ENCODE measurements at places on chromosomes 3 and 15.

- DNase-seq = no peak
Observed at GRCh38 chr3:30440880-30441279, 165.5 kb upstream of the TGFBR2 start.

DNA sequence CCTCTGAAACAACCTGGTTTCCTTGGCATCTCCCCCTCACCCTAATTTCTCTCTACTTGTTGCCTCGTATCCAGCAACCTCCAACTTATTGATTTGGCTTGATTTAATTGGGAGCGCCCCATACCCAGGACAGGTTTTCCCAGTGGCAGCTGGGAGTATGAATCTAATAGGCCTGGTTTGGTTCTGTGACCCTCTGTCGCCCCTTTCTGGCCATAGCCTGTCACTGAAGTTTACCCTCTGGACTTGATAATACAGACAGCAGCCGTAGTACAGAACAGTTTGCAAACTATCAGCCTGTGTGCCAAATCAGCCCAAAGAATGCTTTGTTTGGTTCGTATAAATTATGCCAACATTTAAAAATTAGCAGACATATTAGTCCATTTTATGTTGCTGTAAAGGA, 525.1 kb upstream of the GOLIM4 start:
- peak; percentile 70 for DNase-seq

- no peak for DNase-seq
Observed at GRCh38 chr3:26474706-26475105, 147.9 kb upstream of the LRRC3B start.

GRCh38 chr15:51302480-51302879, 35.9 kb downstream of the CYP19A1 start:
- DNase-seq = no peak

- no peak for DNase-seq
Observed at GRCh38 chr15:51952805-51953204, 18.8 kb downstream of the LEO1 start.

DNA sequence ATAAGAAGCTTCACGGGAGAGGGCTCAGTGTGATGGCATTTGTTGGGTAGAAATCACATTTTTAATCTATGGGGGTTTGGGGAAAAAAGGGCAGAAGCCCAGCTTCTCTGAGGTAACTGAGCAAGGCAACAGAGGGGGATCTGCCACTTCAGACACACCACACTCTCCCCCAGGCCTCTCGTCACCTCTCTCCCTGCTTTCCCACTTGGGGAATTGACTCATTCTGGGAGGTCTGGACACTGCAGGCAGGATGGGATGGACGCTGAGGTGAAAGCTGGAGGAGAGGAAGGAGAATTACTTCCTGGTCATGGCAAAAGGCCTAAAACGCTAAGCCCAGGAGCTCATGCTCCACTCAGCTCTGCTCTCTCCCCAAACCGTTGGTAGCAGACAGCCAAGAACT, 33.2 kb downstream of the MYO5C start:
- DNase-seq = no peak

GRCh38 chr15:74050127-74050526, 32.2 kb downstream of the GOLGA6A start:
- no peak for DNase-seq

DNA sequence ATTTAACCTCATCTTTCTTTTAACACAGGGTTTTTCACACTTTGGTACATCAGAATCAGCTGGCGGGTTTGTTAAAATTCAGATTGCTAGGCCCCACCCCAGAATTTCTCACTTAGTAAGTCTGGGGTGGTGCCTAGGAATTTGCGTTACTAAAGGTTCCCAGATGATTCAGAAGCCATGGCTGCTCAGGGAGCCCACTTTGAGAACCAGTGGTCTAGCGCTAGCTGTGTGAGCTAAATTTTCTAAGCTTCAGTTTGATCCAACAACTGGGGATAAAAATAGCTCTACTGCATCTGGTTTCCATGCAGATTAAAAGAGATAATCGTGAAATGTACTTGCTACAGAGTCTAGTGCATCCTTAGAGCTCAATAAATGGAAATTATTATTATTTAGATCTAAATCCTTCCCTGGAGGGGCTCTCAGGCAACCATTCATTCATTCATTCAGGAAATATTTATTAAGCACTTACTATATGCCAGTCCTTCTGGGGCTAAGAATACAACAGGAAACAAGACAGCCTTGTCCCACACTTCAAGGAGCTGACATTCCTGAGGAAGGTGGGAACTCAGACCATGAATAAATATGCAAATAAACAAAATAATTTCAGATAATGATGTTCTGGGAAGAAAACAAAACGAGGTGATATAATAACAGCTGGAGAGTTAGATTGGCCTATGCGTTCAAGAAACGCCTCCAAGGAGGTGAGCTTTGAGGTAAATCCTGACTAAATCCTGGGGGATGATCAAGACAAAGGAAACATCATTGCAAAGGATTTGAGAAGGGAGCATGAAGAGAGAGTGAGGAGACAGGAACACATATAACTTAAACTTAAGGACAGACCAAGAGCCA, 3.9 kb upstream of the CIDEC start:
- no peak for DNase-seq

GRCh38 chr3:156631323-156631722, 43.1 kb upstream of the TIPARP start:
- no peak for DNase-seq

DNA sequence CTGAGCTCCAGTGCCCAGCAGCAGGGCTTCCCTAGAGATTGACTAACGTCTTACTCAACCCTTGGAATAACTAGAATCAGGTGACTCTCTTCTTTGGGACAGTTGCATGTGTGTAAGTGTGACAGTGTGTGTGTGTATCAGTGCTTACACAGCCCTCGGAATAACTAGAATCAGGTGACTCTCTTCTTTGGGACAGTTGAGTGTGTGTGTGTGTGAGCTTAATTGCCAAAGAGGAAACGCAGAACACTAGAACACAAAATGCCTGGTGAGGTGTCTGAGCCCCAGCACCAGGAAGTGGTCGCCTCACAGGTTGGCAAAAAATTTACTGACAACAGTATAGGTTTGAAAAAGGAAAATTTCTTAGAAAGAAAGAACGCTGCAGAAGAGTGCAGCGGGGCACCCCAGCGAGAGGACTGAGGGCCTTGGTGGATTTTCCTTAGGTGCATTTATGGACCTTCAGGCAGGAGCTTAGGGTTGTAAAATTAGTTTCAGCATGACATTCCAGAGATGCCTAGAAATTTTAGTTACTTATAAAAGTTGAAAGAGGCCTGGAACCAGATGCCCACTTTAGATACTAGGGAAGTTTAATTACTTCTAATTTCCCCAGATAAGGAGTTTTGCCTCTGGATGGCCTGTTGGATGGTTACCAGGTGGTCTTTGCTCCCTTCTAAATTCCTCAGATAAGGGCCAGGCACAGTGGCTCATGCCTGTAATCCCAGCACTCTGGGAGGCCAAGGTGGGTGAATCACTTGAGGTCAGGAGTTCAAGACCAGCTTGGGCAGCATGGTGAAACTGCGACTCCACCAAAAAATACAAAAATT, 3.7 kb upstream of the WDR82 start:
- DNase-seq = peak; percentile 37

GRCh38 chr15:52419494-52419893, 109.2 kb downstream of the MYO5A start:
- peak; percentile 54 for DNase-seq

- DNase-seq = no peak
Observed at GRCh38 chr3:184771301-184772127, 40.5 kb upstream of the VPS8 start.

GRCh38 chr3:193590088-193590856, 2.7 kb upstream of the OPA1 start:
- peak; percentile 62 for DNase-seq

GRCh38 chr3:48369693-48370332, 2.2 kb upstream of the FBXW12 start:
- no peak for DNase-seq

- DNase-seq = no peak
Observed at GRCh38 chr15:28033443-28033842, 65.7 kb downstream of the OCA2 start.

GRCh38 chr3:188164248-188164687, 10.3 kb downstream of the LPP start:
- DNase-seq = peak; percentile 30

DNA sequence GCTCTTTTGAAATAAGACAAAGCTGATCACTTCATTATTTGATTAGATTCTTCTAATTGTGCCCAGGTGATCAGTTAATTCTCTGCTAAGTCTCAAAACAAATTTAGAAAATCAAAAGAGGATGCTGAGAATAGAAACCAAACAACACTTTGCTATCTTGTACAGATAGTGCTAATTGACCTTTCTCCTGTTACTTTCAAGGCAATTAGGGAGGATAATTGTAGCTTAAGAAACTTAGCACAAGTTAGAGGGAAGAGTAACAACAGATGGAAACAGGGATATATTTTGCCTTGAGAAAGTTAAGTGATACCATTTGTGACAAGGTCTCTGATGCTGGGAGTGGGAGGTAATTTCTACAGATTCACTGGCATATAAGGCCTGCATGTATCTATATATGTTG, 344.8 kb upstream of the GRM7 start:
- DNase-seq = no peak

DNA sequence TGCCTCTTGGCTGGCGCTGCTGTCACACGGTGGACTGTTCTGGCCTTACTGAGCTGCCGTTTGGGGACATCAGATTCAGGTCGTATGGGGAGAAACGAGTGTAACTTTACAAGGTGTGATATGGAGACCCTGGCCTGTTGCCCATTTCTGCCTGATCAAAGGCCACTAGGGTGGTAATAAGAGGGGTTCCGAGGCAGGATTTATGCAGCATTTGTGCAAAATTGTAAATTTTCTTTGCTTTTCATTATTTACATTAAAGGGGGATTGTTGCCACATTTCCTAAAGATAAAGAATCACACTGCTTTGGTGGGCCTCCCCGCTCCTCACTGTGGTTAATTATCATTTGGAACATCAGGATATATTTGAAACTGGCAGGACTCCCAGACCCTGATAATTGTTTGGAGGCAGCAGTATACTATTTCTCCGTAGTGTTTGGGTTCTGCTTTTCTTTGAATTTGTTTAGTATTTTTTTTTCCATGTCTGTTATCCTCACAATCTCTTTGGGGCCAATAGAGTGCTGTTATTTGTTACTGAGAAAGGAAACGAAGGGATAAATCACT, 891 bp downstream of the NXPE3 start:
- DNase-seq = peak; percentile 78

DNA sequence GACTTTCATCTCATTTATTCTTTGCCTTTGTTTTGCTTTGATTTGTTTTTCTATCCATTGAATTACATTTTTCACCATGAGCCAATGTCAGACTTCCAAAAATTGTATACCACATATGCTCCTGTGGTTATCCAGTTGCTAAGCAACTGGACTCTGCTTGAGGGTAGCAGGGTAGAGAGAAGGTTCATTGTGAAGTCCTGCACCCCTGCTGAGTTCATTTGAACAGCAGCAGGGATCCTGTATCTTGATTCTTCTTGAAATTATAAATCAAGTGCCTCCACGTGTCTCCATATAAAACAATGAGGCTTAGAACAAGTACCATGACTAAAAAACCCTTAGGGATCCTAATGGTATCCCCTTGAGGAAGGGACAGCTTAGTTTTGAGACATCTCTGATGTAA, 449.3 kb downstream of the ROBO2 start:
- no peak for DNase-seq

DNA sequence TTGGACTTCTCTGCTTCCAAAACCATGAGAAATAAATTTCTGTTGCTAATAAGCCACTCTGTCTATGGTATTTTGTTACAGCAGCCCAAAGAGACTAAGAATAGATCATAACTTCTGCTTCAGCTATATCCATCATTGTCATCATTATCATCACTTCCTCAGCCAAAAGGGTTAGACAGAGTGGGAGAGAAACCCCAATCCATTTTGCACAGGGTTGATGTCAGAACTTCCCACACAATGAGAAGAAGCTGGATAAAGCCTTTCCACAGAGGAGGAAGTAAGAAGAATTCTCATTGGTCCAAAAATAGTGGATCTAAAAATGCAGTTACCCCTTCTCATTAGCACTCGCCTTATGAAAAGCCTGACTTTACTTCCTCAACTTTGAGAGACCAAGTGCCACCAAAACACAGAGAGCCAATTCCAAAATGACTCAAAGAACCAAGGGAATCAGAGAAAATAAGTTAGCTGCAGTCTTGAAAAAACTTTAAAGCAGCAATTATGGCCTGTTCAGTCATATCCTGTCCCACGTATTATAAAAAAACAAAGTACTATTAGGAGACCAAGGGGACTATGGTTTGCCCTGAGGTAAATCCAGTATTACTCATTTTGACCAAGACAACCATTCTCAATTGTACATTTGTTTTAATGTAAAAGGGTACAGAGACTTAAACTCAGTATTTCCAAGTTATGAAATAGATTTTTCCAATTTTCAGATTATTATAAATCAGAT, 80.2 kb downstream of the WNT5A start:
- no peak for DNase-seq

- no peak for DNase-seq
Observed at GRCh38 chr3:191316876-191317603, 12.2 kb upstream of the CCDC50 start.

GRCh38 chr3:177824841-177825240, 627.6 kb upstream of the TBL1XR1 start:
- no peak for DNase-seq

DNA sequence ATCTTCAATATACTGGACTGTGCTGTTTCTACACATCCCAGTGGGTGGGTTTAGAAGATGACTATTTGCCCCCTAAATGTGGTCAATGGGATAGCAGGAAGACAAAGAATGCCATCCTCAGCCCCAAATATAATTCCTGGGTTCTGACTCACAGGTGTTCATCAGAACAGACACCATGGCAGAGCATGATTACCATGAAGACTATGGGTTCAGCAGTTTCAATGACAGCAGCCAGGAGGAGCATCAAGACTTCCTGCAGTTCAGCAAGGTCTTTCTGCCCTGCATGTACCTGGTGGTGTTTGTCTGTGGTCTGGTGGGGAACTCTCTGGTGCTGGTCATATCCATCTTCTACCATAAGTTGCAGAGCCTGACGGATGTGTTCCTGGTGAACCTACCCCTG, 3.0 kb downstream of the CXCR6 start:
- DNase-seq = no peak

DNA sequence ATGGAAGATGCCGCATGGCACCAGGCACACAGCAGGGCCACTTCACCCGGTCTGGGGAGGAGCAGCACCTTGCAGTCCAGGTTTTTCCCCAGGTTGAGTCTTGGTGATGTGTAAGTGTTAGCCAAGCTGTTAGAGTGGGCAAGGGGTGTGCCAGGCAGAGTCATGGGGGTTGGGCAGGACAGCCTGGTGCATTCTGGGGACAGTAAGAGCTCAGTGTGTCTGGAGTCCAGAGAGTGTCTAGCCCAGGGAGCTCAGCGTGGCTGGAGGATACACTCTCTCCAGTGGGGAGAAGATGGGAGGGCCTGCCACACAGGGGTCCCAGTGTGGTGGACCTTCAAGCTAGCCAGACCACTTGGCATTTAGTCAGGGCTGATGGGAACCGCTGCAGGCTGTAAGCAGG, 87.4 kb downstream of the AAGAB start:
- no peak for DNase-seq
